ENCODE measurements at places on chromosomes 2 and 18.

DNA sequence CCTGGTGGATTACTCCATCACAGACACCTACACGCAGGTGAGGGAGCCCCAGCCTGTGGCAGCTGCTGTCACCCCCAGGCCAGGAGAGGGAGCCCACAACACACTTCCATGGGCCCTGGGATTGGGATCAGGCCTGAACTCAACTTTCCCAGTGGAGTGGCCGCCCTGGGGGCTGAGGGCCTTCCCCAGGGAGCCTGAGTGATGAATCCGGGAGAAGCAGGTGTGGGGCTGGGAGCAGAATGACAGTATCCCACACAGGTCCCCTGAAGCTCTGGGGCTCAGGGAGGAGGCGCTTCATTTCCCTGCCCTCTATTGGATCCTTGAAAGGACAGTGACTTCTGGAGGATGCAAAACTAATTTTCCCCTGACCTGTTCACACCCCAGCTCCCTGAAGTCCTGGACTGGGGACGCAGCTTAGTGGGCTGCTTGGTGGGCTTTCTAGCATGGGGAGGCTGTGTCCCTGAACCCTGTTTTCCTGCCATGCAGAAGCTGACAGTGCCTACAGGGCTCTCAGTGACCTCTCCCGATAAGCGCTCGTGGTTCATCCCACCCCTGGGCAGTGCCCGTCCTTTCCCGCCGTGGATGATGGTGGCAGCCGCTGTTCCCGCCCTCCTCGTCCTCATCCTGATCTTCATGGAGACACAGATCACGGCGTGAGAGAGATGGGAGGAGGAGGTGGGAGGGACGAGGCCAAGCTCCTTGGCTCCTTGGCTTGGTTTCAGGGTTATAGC, 11.0 kb downstream of the SLC4A3 start:
- DNase-seq, result no peak

GRCh38 chr2:174635776-174636404, 38.3 kb upstream of the WIPF1 start:
- DNase-seq, result no peak

DNA sequence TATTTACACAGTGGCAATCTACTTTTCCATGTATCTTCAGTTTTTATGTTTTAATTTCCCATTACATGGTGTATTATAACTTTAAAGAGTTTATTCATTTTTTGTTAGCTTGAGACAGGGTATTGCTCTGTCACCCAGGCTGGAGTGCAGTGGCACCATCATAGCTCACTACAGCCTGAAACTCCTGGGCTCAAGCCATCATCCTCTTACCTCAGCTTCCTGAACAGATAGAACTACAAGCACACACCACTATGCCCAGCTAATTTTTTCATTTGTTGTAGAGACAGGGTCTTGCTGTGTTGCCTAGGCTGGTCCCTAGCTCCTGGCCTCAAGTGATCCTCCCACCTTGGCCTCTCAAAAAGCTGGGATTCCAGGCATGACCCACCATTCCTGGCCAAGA, 66.8 kb downstream of the COA5 start:
- DNase-seq, result no peak

GRCh38 chr2:14577843-14578242, 54.7 kb upstream of the LRATD1 start:
- DNase-seq, result no peak

- DNase-seq, result no peak
These were observed at the start of gene NEU2 for GRCh38 chr2:233032551-233033320. Gene NEU2 (plus strand): TSS chr2:233032672. CDS start chr2:233032672, 0 bp downstream.

- no peak for DNase-seq
These were observed 72.1 kb downstream of the CABLES1 start for GRCh38 chr18:23207191-23207955.

- no peak for DNase-seq
These were observed 181.6 kb downstream of the DNAH6 start for GRCh38 chr2:84697895-84698294.

- no peak for DNase-seq
These were observed 40.7 kb upstream of the PCBP1 start for GRCh38 chr2:70046534-70046933.

DNA sequence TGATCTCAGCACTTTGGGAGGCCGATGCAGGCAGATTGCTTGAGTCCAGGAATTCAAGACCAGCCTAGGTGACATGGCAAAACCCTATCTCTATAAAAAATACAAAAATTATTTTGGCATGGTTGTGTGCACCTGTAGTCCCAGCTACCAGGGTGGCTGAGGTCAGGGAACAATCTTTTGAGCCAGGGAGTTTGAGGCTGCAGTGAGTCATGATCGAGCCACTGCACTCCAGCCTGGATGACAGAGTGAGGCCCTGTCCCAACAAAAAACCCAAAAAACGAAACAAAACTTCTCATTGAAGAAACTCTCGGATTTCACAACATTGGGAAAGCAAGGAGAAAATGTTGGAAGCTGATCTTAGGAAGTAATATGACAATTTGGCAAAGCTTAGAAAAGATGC, 317.3 kb upstream of the MGAT5 start:
- DNase-seq, result no peak

DNA sequence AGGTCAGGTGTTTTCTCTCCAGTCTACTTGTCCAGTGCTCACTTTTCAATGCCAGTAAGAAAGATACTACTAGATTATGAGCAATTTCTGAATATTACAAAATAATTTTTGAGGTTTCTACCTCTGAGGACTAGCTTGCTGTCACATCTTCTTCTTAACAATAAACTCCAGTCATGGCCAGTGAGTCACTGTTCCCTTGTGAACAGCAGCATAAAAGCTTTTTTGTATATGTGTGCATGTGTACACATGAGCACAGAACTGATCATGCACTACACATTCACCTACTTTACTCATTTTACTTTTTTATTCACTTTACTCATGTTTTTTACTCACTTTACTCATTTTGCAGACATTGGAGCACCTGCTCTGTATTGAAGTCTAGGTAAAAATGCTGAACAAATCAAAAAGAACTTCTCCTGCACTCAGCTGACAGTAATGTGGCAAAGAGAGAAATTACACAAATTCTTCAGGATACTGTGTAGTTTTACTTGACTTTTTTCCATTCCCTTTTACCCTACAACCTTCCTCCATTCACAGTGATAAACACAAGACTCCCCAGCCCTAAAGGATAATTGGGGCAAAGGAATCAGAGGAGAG, 28.0 kb downstream of the ST6GAL2 start:
- no peak for DNase-seq

GRCh38 chr2:217370391-217370790, 510.5 kb upstream of the TNP1 start:
- DNase-seq, result no peak

GRCh38 chr2:68403199-68403644, 38.1 kb downstream of the PLEK start:
- no peak for DNase-seq
